ENCODE measurements at places on chromosomes 2 and 18. TPM values are rescaled to one million over a fixed set of nuclear protein-coding genes. Genes with fewer than 3 reads are reported as not detected.

Gene ARL5A
- total RNA-seq: 80.6 TPM

Gene LYPD1
- 0.22 TPM for total RNA-seq

Gene UGT1A3
- total RNA-seq: not detected

Gene KIAA1328
- total RNA-seq: 9.5 TPM

Gene CRYBA2
- not detected for total RNA-seq

Gene UBE2F
- 55.9 TPM for total RNA-seq

Gene NDUFS1
- 243 TPM for total RNA-seq

Gene CYP27C1
- not detected for total RNA-seq

Gene CHN1
- 5.4 TPM for total RNA-seq

Gene ALPP
- total RNA-seq: not detected

Gene PLB1
- total RNA-seq: 3.1 TPM

Gene NIFK
- 41.6 TPM for total RNA-seq

Gene CD28
- not detected for total RNA-seq

Gene ECEL1
- total RNA-seq: not detected

Gene CNTNAP5
- total RNA-seq: not detected

Gene INPP4A
- total RNA-seq: 34.3 TPM

Gene HOXD1
- total RNA-seq: not detected

Gene HTRA2
- total RNA-seq: 43.6 TPM

Gene TUBB6
- 487 TPM for total RNA-seq

Gene TSPYL6
- not detected for total RNA-seq

Gene RAD51AP2
- not detected for total RNA-seq

Gene FEV
- total RNA-seq: not detected

Gene DGUOK
- 55.7 TPM for total RNA-seq

Gene ZNF385B
- not detected for total RNA-seq

Gene DOCK10
- 113 TPM for total RNA-seq

Gene TM4SF20
- total RNA-seq: not detected

Gene COPS7B
- 15.6 TPM for total RNA-seq

Gene CRIM1
- 177 TPM for total RNA-seq

Gene MBOAT2
- total RNA-seq: 89.6 TPM

Gene ZAP70
- total RNA-seq: 0.12 TPM

Gene BCS1L
- 49.9 TPM for total RNA-seq

Gene MAL
- total RNA-seq: not detected

Gene ALK
- total RNA-seq: under 0.01 TPM

Gene CXCR1
- not detected for total RNA-seq

Gene ARMC9
- total RNA-seq: 89.6 TPM

Gene FNDC4
- total RNA-seq: 15.6 TPM

Gene EML6
- 1.1 TPM for total RNA-seq

Gene CRYGD
- not detected for total RNA-seq

Gene UPP2
- total RNA-seq: not detected

Data from uterine smooth muscle cell (primary cell).